ENCODE measurements at places on chromosomes 1 and 21.

DNA sequence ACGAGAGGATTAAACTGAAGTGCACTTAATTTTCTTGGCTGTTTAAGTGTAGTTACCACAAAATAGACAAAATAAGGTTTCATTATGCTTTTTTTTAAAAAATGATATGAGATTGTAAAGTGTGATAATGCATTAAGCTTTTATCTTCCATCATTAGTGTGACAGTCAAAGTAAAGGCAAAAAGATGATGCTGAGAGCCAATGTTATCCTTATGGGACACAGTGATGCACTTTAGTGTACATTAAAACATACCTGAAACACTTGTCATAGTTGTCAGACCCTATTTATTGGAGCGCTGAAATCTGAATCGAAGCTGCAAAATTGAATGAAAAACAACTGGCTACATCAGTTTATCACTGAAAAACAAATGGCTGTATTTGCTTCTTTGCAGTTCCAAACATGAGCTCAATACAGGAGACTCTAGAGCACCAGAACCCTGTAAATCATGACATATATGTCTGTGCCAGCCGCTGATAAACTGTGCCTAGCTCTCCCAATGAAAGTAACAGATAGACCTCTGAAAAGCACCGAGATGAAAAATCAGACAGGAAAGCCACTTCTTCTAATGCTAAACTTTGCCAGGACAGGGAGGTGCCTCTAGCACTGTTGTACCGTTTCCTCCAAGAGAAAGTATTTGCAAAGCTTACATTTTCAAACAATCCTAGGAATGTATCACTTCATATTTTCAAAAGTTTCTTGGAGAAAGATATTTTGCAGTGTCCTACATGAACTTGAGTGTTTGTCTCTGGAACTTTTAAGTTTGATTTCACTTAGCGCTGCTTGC, 120.7 kb upstream of the TMPRSS15 start:
- no peak for DNase-seq

DNA sequence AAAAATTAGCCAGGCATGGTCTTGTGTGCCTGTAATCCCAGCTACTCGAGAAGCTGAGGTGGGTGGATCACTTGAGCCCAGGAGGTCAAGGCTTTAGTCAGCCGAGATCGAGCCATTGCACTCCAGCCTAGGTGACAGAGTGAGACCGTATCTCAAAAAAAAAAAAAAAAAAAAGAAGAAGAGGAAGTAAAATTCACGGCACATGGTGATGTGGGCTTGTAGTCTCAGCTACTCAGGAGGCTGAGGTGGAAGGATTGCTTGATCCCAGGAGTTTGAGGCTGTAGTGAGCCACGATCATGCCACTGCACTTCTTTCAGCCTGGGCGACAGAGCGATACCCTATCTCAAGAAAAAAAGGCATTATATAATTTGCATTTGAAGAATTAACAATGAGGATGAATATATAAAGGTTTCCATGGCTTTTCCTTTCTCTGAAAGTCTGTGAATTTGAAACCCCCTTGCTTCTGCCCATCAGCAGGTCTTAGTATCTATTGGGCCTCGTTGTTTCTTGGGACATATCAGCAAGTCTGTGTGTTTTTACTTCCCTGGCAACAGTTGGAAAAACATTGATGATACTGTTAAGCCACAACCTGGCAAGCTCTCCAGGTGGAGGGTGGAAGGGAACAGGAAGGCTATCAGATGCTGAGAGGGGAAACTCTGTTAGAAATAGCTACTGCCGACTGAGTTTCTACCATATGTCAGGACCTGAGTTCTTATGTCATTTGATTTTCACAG, 4.6 kb upstream of the PLA2G2D start:
- no peak for DNase-seq

- no peak for DNase-seq
Observed at GRCh38 chr1:226710501-226710900, 28.6 kb downstream of the ITPKB start.

DNA sequence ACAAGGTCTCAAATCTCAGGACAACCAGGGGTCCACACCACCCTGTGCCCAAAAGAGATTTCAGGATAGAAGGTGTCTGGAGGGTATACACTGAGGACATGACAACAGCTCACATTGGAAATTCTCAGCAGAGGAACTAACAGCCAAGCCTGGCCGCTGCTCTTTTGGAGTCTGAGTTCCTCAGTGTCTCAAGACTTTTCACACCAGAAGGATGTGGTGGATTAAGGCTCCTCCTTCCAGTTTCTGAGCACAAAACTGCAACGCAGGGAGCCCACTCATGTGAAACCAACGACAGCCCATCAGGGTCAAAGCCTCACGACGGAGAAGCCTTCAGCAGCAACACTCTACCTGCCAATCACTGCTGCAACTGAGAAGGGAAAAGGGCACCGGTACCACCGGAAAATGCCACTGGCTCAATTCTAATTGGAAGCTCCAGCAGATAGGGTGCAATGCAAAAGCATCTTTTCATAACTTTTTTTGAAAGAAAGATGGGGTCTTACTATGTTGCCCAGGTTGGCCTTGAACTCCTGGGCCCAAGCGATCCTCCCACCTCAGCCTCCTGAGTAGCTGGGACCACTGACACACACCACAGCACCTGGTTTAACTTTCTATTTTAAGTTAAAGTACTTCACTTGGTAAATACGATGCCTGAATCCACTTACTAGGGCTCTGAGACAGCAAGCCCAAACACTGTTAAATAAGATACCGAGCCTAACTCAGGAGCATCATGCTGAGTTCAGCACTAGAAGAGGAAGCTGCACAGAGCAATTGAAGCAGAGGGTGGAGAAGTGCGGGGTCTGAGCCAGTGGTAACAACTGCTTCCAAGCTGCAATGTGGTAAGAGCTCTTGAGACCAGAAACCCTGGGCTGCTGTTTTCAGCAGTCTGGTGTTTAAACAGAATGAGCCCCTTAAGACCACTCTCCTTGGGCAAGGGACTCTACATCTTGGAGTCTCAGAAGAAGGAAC, 7.8 kb downstream of the CAPZB start:
- no peak for DNase-seq

DNA sequence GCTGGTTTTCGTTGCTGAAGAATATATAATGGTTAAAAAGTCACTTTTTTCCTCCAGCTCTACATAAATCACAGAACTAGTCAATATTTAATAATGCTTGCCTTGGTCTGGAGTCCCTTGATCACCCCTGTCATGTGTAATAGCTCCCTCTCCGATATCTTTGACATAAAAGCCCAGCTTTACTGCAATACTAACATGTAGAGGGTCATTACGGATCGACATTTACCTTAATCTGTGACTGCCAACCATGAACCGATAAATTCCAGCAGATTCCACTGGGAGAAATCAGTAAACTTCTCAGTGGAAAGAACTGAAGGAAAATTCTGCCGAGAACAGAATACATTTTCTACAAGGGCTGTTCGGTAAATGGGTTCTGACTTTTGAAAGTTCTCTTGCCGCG, 396.5 kb downstream of the KCTD3 start:
- DNase-seq: no peak

GRCh38 chr1:90534663-90535295, 182.3 kb downstream of the BARHL2 start:
- DNase-seq: no peak

GRCh38 chr1:156705918-156706656, 704 bp upstream of the CRABP2 start:
- DNase-seq: peak; percentile 81

- no peak for DNase-seq
Observed at GRCh38 chr1:26375081-26375480, 2.5 kb upstream of the ZNF683 start.

GRCh38 chr1:102191723-102192122, 195.0 kb upstream of the OLFM3 start:
- DNase-seq: no peak

DNA sequence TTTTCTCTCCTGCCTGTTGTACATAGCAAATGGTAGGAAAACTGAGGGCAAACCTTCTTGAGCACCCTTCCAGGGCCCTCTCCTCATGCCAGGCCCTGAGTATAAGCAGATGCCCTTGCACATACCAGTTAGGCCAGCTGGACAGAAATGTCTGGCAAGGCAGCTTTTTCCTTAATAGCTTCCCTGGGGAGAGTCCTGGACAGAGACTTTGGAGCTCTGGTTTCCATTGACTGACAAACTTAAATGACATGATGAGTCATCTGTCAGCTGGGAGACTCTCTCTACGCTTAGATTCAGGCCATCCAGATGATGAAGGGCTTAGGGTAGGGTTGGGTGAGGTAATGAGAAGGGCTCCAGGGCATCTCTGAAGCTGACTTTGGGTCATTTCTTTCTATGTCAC, 317.5 kb downstream of the ASTN1 start:
- DNase-seq: no peak

GRCh38 chr1:101120868-101121267, 95.3 kb upstream of the DPH5 start:
- no peak for DNase-seq

GRCh38 chr1:204506201-204506968, 9.8 kb upstream of the MDM4 start:
- DNase-seq: peak; percentile 83

DNA sequence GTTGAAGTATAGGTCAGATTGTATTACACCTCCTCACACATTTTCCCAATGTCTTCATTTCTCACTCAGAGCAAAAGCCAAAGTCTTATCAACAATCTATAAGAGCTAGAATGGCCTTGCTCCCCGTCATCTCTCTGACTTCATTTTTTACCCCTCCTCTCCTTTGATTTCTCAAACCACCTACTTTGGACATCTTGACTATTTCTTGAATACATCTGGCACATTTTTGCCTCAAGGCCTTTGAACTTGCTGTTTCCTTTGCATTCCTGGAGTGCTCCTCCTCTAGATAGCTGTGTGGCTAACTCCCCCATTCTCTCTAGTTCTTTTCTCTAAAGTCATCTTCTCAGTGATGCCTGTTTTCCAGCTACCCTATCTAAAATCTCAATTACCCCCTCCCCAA, 7.2 kb upstream of the XCL2 start:
- DNase-seq: no peak

DNA sequence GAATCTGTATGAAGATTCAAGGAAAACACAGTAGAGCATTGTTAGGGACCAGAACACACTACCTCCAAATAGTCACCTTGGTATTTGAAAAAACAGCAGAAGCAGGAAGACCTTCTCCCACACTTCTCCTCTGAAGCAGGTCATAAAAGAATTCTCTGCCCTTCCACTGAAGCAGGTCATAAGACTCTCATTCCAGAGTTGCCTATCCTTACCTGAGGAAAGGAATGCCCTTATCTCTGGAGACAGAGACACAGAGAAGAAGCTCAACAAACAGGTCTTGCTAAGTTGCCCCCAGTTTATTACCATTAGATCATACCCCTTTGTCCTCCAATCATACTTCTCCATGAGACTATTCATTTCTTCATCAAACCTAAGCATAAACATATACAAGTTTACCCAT, 225.8 kb upstream of the TNR start:
- DNase-seq: no peak

- peak; percentile 86 for DNase-seq
Observed at GRCh38 chr1:226634166-226634588, 85.6 kb downstream of the STUM start.

DNA sequence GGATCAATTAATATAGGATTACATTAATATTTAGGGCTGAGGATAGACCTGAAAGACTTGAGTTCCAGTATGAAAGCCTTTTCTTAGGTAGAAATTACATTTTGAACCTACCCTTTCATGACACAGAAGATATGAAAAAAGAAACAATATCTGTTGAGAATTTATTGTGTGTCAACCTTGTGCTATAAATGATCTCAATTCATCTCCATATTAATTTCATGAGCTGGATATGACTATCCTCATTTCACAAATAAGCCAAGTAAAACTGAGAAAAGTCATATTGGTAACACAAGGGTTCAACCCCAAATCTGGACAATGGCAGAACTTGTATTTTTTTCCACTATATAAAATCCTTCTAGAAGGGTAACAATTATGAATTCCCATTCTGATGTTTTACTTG, 120.0 kb downstream of the TRIM33 start:
- no peak for DNase-seq

DNA sequence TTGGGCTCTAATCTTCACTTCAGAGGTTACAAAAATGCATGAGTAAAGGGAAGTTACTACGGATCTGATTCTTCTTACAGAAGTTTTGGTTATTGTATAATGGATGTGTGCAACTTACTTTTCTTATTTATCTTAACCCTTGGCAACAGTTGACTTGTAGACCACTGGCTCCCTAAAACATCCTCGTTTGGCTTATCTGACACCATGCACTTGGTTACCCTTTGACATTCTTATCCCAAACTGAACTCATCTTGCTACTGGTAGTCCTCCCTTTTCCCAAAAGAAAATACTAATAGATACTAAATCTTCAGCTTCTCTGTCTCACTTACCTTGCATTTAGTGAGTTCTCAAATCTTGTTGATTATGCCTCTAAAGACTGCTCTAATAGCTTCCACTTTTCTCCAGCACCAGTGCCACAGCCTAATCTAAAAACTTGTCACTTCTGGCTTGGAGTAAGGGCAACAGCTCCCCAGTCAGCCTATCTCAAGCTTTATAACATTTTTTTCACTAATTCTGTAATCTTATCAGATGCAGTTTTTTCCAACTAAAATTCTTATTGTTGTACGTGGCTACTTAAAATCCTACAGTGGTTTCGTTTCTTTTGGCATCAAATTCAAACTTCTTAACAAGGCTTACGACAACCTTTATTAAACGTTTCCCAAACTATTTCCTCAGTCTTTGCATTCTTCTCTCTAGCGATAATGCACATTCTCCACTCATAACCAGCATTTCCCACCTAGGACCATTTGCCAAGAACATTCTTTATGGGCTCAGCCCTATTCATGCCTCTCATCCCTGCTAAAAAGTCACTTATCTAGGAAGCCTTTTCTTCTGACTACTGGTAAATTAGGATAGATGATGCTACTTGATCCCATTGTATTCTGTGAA, 204.2 kb downstream of the KCNT2 start:
- no peak for DNase-seq

DNA sequence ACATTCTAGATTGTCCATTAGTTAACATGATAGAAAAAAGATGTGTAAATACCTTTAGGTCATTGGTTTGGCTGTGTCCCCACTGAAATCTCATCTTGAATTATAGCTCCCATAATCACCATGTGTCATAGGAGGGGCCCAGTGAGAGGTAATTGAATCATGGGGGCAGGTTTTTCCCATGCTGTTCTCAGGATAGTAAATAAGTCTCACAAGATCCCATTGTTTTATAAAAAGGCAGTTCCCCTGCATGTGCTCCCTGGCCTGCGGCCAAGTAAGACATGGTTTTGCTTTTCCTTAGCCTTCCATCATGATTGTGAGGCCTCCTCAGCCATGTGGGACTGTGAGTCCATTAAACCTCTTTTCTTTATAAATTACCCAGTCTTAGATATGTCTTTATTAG, 32.5 kb upstream of the SLC44A5 start:
- no peak for DNase-seq

GRCh38 chr1:85504417-85504816, 39.5 kb upstream of the DDAH1 start:
- no peak for DNase-seq

All from activated CD4-positive, alpha-beta T cell treated with anti-CD3 and anti-CD28 coated beads, Interleukin-2, amount 50 U/mL, for 48 hours (primary cell).